Activated naive CD8-positive, alpha-beta T cell treated with anti-CD3 and anti-CD28 coated beads, Interleukin-2, amount 50 U/mL, for 16 hours (primary cell): ENCODE measurements at places on chromosomes 12 and 14.

DNA sequence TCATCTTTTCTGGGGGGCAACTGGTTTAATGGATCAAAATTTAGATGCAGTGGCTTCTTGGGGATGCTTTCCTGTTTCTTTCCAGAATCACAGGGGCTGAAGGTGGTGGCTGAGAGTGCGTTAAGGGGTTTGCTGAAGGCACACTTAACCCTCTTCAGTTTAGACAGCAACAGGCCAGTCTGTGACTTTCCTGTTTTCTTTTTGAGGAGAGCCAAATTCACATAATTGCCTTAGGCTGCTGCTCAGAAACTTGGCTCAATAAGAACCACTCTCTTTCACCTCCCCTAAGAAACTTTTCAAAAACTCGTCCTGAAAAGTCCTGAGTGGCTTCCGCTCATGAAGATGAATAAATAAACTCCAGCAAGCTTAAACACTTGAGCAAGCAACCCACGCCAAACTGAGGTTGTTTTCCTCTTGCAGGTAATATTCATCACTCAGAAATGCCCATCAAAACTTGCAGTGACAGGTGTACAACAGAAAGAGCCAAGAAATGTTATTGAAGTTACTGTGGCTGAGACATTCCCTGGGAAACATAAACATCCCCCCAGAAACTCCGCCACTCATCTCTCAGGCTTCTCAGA lies 510.4 kb downstream of the TMEM132D start:
- DNase-seq: no peak

- DNase-seq: no peak
Measured at GRCh38 chr12:98653866-98654493, 8.9 kb downstream of the APAF1 start.

DNA sequence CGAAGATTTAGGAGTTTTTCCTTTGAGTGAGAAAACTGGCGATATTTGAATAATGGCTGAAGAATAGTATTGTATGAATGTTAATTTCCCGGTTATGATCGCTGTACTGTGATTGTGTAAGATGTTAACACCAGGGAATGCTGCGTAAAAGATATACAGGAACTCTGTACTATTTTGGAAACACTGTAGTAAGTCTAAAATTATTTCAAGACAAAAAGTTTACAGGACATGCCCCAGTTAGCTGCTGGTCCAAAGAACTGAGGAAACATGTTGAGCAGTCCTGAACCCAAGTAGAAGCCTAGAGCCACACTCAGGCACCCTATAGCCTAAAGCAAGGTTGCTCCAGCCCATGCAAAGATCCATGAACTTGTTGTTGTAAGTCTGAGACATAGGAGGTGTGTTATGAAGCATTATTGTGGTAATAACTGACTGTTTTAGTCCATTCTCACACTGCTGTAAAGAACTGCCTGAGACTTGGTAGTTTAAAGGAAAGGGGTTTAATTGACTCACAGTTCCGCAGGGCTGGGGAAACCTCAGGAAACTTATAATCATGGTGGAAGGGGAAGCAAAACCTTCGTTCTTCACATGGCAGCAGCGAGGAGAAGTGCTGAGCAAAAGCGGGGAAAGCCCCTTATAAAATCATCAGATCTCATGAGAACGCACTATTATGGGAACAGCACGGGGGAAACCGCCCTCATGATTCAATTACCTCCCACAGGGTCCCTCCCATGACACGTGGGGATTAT lies 99.8 kb upstream of the RESF1 start:
- DNase-seq: no peak

DNA sequence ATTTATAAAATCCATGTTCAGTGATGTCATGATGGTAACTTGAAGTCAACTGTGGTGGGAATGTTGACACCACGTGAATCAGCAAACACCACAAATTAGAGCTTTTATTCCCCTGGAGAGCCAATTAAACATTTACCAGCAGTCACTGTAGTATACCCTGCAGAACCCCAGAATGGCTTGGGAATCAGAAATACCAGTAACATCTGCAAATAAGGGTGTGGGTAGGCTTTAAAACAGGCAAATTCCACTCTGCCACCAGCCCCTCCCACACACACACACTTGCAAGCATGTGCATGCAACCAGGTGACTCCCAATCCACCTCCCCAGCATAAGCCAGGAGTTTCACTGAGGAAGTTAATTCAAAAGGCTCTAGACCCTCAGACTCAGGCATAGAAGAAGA lies 63.6 kb upstream of the TMEM263 start:
- DNase-seq: no peak

- DNase-seq: no peak
Measured at GRCh38 chr14:70183991-70184390, 4.8 kb downstream of the SLC8A3 start.

GRCh38 chr12:95837240-95838038 lies 21.3 kb upstream of the SNRPF start:
- no peak for DNase-seq

- no peak for DNase-seq
Measured at GRCh38 chr12:129486931-129487330, 416.9 kb downstream of the TMEM132D start.

- no peak for DNase-seq
Measured at GRCh38 chr14:34568803-34569202, 29.3 kb upstream of the EAPP start.

DNA sequence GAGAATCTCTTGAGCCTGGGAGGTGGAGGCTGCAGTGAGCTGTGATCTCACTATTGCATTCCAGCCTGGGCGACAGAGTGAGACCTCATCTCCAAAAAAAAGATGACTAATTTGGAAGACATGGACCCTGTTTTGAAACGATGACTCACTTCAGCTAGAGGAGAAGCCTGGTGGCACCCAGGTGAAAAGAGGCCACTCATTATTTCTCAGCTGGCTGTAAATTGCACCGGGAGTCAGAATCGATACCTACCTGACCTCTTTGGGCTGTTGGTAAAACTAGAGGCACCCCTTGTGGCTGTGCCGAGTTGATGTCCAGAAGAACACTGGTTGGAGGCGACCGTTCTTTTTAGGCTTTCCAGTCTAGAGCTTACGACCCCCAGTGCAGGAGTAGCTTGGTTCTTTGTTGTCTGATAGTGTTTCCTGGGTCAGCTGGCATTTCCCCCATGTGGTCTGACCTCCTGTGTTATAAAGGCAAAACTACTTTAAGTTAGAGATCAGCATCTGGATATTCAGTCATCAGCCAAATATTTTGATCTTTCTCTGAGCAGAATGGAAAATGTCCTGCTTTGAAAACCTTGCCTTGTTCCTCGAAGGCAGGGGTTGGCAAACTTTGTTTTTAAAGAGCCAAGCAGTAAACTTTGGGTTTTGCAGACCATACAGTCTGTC lies 93.2 kb downstream of the CHST11 start:
- DNase-seq: no peak

DNA sequence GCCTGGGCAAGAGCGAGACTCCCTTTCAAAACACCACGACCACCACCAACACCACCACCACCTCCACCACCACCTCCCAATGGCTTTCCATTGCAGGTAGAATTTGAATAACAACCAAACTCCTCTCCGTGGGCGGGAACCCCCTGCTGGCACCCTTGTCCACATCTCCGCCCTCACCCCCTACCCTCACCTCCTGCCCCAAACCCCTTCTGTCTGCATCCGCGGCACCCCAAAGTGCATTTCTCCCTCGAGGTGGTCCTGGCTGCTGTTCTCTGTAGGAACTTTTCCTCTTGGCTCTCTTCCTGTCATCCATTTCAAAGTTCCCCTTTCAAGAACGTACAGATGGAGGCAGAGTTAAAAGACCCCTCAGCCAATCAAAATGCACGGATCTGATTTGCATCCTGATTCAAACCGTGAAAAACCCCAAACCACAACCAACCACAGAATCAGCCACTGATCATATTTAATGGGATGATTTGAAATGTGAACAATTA lies 3.8 kb downstream of the SDSL start:
- no peak for DNase-seq

DNA sequence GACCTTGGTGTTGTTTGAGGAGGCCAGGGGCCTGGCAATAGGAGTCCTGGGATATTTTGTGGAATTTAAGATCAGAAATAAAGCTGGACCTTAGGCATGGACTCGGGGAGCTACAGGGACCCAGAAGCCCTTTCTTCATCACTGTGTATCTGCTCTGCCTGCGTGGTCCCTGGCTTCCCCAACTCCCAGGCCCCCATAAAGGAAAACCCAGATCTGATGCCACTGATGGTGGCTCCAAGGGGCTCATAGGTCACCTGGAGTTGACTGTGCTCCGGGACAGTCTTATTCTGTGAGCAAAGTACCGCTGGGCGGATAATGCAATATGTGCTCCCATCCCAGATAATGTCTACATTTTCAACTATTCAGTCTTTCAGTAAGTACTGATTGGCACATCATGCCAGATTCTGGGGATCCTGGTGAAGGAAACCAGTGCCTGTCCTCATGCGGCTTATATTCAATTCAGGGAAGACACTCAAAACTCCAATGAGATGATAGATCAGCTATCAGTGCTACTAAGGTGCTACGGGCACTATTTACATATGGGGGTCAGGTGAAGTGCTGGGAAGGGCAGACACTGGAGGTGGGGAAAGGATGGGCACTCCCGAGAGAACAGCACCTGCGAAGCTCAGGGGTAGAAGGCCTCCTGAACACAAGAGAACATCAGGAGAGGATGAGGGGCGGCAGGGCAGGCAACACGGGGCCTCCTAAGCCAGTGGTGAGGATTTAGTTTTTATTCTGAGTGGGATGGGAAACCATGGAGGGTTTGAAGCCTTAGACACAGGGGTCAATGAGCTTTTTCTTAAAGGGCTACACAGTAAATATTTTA lies 5.5 kb upstream of the SELPLG start:
- no peak for DNase-seq

GRCh38 chr12:66531766-66532165 lies 147.1 kb downstream of the GRIP1 start:
- DNase-seq: no peak

GRCh38 chr12:6364044-6364374 lies 11.4 kb downstream of the SCNN1A start:
- no peak for DNase-seq

DNA sequence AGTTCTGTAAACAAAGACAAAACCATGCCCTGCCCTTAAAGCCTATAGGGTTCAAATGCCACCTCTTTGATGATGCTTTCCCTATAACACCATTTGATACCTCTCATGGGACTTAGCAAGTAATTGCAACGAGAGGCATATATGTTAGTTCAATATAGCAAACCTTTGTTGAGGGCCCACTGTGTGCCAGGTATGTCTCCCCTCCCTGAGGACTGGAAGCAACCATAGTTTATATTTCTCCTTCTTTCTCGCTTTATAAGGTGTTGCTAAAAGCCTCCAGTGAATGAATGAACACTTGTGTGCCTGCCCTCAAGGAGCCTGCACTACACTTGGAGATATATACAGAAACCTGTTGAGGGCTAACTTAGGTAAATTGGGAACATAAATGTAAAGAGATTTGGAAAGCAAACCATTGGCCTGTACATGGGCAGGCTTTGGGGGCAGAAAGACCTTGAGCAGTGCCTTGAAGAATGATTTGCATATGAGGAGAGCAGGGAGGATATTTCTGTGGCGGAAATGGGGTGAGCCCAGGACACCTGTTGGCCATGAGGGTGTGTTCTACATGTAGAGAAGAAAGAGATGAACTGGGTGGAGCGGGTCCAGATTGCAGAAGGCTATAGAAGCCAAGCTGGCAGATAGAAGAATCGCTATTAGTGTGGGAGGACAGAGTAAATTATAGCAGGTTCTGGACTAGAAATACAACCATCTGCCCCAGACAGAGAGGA lies 1.8 kb upstream of the CKAP4 start:
- no peak for DNase-seq

GRCh38 chr12:45704968-45705367 lies 24.5 kb upstream of the ARID2 start:
- DNase-seq: no peak

GRCh38 chr14:60174352-60175254 lies 9.4 kb upstream of the DHRS7 start:
- no peak for DNase-seq

DNA sequence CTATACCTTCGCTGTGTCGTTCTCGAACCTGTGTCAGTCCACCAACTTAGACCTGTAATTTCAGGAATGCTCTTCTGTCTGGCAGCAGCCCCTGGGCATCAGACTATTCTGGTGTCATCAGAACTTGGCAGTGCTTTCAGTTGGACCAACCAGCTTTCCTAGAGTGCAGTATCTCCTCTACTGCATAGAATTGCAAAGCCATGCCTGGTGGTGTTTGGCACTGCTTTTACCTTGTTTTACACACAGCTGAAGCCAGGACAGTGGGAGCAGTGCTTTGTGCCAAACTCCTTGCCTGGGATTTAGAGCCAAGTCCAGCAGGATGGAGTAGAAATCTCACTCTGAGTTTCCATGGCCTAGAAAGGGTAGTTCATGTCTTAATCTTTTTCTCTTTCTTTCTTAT lies 1.5 kb downstream of the FLVCR2 start:
- DNase-seq: no peak

DNA sequence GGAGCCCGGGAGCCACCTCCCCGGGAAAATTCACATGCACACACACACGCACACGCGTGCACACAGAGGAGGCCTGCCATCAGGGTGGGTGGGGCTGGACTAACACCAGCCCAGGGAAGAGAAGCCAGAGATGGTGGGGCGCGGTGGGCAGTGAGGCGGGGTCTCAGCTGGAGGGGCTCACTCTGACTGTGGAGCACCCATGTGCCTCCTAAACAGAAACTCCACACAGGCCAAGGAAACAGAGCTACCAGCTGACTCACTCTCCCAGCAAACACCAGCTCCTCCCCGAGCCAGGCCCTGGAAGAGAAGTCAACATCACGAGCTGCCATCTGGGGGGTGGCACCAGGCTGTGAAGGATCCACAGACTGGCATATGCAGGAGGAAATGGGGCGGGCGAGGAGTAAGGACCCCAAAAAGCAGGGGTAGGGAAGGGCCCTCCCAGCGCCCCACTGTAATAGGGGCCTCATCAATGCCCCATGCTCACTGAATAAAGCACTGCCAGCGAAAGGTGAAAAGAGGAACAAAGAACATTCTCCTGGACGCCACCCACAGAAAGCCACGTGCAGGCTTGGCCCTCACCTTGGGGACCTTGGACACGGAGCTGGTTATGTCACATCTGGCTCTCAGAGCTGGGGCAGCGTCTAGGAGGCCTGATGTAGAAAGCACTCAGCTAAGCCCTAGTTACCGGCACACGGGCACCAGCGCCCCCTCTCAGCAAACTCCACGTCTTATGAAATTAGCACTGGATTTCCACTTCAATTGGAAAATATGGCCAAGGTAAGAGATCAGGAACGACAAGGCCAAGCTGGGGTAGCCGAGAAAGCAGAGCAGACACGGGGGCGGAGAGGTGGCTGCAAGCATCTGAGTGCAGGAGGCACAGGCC lies 8.4 kb upstream of the INF2 start:
- no peak for DNase-seq
